Activated CD4-positive, alpha-beta T cell treated with anti-CD3 and anti-CD28 coated beads, Interleukin-2, amount 10 ng/mL, durations not matched to agents 24 days and 14 days (primary cell): ENCODE measurements at places on chromosomes 5 and 9. TPM values are rescaled to one million over a fixed set of nuclear protein-coding genes. Genes with fewer than 3 reads are reported as not detected.

DNA sequence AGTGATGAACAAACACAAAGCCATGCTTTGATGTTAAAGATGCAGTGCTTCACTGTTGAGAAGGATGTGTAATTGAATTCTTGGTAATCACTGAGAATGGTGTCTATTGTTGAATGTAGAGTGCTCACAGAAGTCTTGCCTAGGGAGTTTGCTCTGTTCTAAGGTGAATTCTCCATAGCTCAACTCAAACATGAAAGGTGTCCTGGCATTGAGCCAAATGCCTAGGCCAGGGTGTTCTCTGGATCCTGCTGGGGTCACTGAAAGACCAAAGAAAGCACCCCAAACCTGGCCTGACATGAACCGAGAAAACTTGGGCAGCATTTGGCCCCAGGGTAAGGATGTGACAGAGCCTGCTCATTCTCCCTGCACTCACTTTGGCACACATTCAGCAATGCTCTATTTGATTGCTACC lies 217.3 kb downstream of the ARL15 start:
- no peak for DNase-seq
- H3K36me3 ChIP-seq, result no peaks in the 10 kb centered on the region
- H3K27me3 ChIP-seq, result no peaks in the 10 kb centered on the region
- H3K4me3 ChIP-seq, result no peak overlapping the region
- H3K4me1 ChIP-seq, result no peaks in the 10 kb centered on the region
- no peak overlapping the region for H3K27ac ChIP-seq

DNA sequence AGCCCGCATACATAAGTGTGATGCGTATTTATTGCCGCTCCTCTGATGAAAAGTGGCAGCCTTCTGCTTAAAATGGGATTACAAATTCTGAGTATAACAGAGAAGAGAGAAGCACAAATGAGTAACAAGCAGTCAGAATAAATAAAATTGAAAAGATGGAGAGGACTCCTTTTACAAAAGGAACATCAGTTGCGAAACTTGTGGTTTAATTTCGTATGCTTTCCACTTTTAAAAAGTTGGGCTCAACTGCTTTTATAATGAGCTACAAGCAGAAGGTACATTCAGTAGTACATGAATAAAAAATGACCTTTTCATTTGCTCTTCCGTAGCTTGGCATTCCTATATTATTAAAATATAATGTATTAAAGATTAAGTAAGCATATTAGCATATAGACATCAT lies 320.0 kb downstream of the FBXL17 start:
- no peak overlapping the region for H3K4me3 ChIP-seq
- no peaks in the 10 kb centered on the region for H3K4me1 ChIP-seq
- H3K36me3 ChIP-seq, result no peaks in the 10 kb centered on the region

DNA sequence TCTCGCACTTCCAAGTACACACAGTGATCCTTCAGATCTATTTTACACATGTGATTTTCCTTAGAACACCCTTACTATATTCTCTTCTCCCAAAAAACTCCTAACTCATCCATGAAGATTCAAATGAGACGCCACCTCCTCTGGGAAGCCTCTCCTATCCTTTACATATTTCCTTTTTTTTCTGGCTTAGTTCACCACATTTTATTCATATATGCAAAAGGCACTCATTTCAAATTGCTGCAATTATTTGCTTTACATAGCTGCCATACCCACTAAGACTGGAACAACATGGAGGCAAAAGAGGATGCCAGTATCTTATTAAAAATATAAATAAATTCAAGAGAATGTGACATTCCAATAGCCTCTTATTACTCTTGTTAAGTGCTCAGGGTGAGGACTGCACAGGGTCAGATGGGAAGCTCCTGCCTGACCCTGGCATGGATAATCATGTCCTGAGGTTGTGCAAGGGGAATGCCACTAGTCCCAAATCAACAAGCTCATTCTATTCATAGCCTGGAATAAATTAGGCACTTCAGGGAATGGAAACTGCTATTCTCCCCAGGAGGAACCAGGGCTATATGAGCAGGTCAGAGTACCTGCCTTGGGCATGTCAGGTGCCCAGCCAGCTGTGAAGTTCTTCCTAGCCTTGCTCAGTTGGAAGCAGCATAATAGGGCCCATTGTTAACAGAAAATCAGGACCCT lies 262.9 kb downstream of the FBXL17 start:
- H3K27ac ChIP-seq, result no peak overlapping the region
- DNase-seq, result no peak
- no peaks in the 10 kb centered on the region for H3K4me1 ChIP-seq
- H3K4me3 ChIP-seq, result no peak overlapping the region

- DNase-seq, result no peak
- no peaks in the 10 kb centered on the region for H3K4me1 ChIP-seq
- no peaks in the 10 kb centered on the region for H3K36me3 ChIP-seq
- H3K27ac ChIP-seq, result no peak overlapping the region
- no peak overlapping the region for H3K4me3 ChIP-seq
These were observed 717.1 kb upstream of the ZNF608 start for GRCh38 chr5:125463466-125464092.

GRCh38 chr5:110099572-110099971 lies 409.8 kb downstream of the MAN2A1 start:
- no peak overlapping the region for H3K27ac ChIP-seq
- no peak overlapping the region for H3K4me3 ChIP-seq
- no peak for DNase-seq

- peaks cover 15% of the 10 kb centered on the region for H3K4me1 ChIP-seq
- DNase-seq, result no peak
- H3K36me3 ChIP-seq, result peaks cover 72% of the 10 kb centered on the region
- H3K27ac ChIP-seq, result no peak overlapping the region
- no peaks in the 10 kb centered on the region for H3K27me3 ChIP-seq
- H3K4me3 ChIP-seq, result no peak overlapping the region
These were observed 35.2 kb downstream of the ERAP1 start for GRCh38 chr5:96772542-96772941.

GRCh38 chr5:69007163-69007562 lies 86.7 kb upstream of the SLC30A5 start:
- H3K4me1 ChIP-seq, result no peaks in the 10 kb centered on the region
- no peak overlapping the region for H3K27ac ChIP-seq

The ANGPTL2 gene
- total RNA-seq, result not detected in 2 replicates

The PCDHGA4 gene
- total RNA-seq, result 0.33 and 0.37 TPM in 2 replicates

The GADD45G gene
- 19.8 and 20.0 TPM in 2 replicates for total RNA-seq

The C8G gene
- total RNA-seq, result 0.69 and 1.7 TPM in 2 replicates

The CEMIP2 gene
- total RNA-seq, result 47.7 and 55.1 TPM in 2 replicates

The TCF7 gene
- total RNA-seq, result 112 and 113 TPM in 2 replicates

The MARCOL gene
- not detected in 2 replicates for total RNA-seq

The HTR4 gene
- total RNA-seq, result not detected in 2 replicates
